ENCODE measurements at places on chromosomes 7 and 10.
A peak's percentile ranks its signal among the peaks of the same experiment; 100 is the strongest.

GRCh38 chr7:68697796-68698280, 900.4 kb upstream of the AUTS2 start:
- H3K4me3 ChIP-seq: no peak overlapping the region
- no peaks in the 10 kb centered on the region for H3K4me1 ChIP-seq
- H3K27ac ChIP-seq: no peak overlapping the region

DNA sequence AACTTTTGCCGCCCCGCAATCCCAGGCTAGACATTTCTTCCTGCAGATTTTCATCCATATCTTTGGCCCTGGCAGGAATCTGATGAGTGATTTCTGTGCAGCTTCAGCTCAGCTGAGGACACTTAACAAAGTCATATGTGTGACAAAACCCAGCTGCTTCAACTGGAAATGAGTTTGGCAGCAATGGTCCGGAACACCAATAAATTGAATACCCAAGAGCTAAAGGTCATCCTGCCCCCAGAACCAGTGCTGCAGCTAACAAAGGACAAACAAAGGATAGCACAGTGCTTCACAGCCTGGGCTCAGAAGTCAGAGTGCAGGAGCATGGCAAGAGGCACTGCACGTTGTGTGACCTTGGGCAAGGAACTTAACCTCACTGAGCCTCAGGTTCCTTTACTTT, 40.0 kb upstream of the TRIL start:
- DNase-seq: no peak
- H3K4me1 ChIP-seq: peaks cover 19% of the 10 kb centered on the region
- H3K27me3 ChIP-seq: no peaks in the 10 kb centered on the region
- H3K27ac ChIP-seq: no peak overlapping the region
- H3K36me3 ChIP-seq: no peaks in the 10 kb centered on the region

DNA sequence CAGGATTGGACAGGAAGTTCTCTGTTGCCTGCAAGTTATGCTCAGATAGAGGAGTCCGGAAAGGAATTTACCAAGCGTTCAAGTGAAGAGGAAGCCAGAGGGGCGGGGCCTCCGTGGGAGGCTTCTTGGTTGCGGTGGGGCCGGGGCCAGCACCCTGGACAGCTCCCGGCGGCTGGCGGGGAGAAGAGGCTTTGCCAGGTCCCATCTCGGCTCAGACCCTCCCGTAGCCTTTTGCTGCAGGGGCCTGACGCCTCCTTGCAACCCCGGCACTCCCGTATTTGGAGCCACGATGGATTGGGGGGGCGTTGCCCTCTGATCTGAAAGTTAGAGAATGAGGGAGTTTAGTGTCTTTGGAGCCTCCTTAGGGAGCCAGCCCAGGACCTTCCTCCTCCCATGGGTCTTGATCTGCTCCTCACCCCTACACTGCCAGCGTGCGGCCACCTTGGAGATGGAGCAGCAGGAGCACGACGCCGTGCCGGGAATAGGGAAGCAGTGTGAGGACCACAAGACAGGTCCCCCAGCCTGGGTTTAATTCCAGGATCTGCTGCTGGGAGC, 3.1 kb upstream of the SLC18A3 start:
- H3K4me1 ChIP-seq: peaks cover 40% of the 10 kb centered on the region
- no peaks in the 10 kb centered on the region for H3K36me3 ChIP-seq
- H3K27ac ChIP-seq: no peak overlapping the region

DNA sequence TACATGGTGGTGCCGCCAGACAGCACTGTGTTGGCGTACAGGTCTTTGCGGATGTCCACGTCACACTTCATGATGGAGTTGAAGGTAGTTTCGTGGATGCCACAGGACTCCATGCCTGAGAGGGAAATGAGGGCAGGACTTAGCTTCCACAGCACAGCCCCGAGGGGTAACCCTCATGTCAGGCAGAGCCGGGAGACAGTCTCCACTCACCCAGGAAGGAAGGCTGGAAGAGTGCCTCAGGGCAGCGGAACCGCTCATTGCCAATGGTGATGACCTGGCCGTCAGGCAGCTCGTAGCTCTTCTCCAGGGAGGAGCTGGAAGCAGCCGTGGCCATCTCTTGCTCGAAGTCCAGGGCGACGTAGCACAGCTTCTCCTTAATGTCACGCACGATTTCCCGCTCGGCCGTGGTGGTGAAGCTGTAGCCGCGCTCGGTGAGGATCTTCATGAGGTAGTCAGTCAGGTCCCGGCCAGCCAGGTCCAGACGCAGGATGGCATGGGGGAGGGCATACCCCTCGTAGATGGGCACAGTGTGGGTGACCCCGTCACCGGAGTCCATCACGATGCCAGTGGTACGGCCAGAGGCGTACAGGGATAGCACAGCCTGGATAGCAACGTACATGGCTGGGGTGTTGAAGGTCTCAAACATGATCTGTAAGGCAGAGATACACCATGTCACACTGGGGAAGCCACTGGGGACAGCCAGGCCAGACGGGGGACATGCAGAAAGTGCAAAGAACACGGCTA, 104.6 kb upstream of the TNRC18 start:
- H3K4me3 ChIP-seq: peak overlapping the region; percentile 68
- DNase-seq: no peak
- peak overlapping the region; percentile 99 for H3K27ac ChIP-seq
- H3K27me3 ChIP-seq: no peaks in the 10 kb centered on the region

GRCh38 chr7:156220078-156220605, 407.9 kb upstream of the SHH start:
- H3K27ac ChIP-seq: no peak overlapping the region
- no peak for DNase-seq
- no peak overlapping the region for H3K4me3 ChIP-seq
- H3K27me3 ChIP-seq: no peaks in the 10 kb centered on the region

GRCh38 chr7:66557214-66558200, 71.2 kb upstream of the KCTD7 start:
- DNase-seq: no peak
- H3K27ac ChIP-seq: no peak overlapping the region
- H3K27me3 ChIP-seq: no peaks in the 10 kb centered on the region

GRCh38 chr7:55548295-55548731, 24.0 kb downstream of the VOPP1 start:
- no peaks in the 10 kb centered on the region for H3K36me3 ChIP-seq
- DNase-seq: no peak
- no peak overlapping the region for H3K4me3 ChIP-seq

GRCh38 chr10:5871596-5871995, 18.1 kb downstream of the ANKRD16 start:
- H3K27ac ChIP-seq: no peak overlapping the region
- no peaks in the 10 kb centered on the region for H3K27me3 ChIP-seq
- H3K4me3 ChIP-seq: no peak overlapping the region
- peaks cover 30% of the 10 kb centered on the region for H3K36me3 ChIP-seq

- H3K27me3 ChIP-seq: no peaks in the 10 kb centered on the region
- H3K36me3 ChIP-seq: no peaks in the 10 kb centered on the region
- H3K4me3 ChIP-seq: no peak overlapping the region
These were observed 123.6 kb upstream of the GDF10 start for GRCh38 chr10:47176206-47176902.

GRCh38 chr7:135558881-135559280, 1.2 kb downstream of the NUP205 start:
- H3K36me3 ChIP-seq: no peaks in the 10 kb centered on the region
- peaks cover 41% of the 10 kb centered on the region for H3K4me1 ChIP-seq
- H3K4me3 ChIP-seq: peak overlapping the region; percentile 73
- H3K27ac ChIP-seq: peak overlapping the region; percentile 96
- no peak for DNase-seq

DNA sequence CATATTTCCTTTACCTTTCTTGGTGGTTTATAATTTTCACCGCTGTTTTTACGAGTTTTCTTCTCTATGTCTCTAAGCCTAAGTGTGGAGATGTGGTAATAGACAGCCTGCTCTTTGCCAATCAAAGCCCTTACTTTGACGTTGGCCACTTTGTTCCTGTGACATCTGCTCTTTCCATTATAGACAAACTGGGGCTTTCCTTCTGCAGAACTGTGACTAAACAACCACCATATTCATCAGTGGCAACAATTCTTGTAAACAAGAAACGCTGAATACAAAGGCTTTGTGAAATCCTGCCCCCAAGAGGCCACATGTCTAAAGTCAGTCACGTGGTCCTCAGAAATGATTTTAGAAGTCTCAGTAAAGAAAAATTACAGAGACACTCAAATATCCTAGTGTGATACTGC, 59.6 kb upstream of the CAPZA2 start:
- DNase-seq: no peak
- H3K27me3 ChIP-seq: no peaks in the 10 kb centered on the region
- H3K4me1 ChIP-seq: no peaks in the 10 kb centered on the region
- H3K36me3 ChIP-seq: no peaks in the 10 kb centered on the region
- no peak overlapping the region for H3K27ac ChIP-seq

DNA sequence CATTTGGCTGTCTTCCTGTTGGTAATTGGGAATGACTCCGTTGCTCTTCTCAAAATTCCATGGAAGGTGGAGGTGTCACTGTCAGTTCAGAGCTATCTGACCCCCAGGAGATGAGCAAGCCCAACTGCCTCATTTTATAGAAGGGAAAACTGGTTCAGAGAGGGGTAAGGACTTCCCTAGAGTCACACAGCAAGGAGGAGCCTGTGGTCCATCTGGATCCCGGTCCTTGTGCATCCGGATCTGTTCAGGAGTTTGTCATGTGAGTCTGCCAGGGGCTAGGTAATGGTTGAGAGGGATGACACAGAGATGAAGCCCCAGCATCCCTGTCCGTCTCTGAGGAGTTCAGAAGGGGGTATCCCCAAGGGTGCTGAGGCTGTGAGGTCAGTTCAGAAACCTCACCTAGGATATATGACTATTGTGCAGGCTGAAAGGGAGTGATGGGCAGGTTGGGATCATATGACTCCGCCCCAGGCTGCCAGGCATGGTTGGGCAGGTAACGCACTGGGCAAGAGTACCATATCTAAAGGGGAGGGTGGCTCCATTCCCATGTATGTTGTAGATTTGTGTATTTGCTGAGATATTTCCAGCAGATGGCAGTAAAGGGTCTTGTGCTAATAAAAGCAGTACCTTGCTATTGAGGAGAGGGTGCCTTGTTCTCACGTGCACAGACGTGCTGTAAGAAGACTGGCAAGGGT, 16.0 kb upstream of the SLC29A3 start:
- H3K4me3 ChIP-seq: no peak overlapping the region
- H3K36me3 ChIP-seq: peaks cover 32% of the 10 kb centered on the region

DNA sequence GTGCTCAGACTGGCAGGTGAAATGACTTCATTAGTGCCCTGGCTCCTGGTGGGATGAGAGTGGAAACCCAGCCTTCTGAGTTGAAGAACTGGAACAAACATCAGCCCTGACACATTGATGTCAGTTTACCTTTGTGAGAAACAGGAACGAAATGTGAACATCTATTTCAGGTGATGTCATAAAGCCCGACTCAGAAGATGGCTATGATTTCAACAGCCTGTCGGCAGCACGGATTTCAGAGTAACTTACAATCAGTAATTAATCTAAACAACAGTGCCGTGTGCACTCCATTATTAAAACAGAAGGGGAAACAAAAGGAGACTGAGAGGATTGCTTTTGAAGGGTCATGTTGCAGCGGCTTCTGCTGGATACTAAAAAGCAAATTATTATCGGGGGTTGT, 243.2 kb downstream of the FRMD4A start:
- no peak overlapping the region for H3K4me3 ChIP-seq
- no peak for DNase-seq
- no peaks in the 10 kb centered on the region for H3K27me3 ChIP-seq
- H3K27ac ChIP-seq: no peak overlapping the region
- peaks cover 8% of the 10 kb centered on the region for H3K4me1 ChIP-seq

- H3K27me3 ChIP-seq: no peaks in the 10 kb centered on the region
- no peaks in the 10 kb centered on the region for H3K4me1 ChIP-seq
- H3K36me3 ChIP-seq: no peaks in the 10 kb centered on the region
- no peak overlapping the region for H3K27ac ChIP-seq
These were observed 253.6 kb upstream of the PHF14 start for GRCh38 chr7:10720042-10720441.

DNA sequence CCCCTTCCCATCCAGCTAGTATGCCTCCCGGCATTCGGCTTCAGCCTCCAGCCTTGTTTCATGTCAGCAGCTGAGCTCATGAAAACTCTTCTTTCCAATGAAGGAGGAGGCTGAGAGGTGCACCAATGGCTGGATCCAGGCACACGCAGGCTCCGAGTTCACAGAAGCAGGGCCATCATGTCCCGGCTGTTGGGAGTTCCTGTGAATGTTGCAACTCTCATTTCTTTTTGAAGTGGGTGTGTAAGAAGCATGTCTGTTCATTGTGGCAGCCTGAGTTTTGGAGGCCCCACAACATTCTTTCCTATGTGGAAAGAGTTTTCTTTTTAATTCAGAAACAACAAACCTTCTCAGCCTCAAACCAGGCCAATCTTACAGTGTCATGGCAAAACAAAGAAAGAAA, 89.7 kb downstream of the PTPRE start:
- no peaks in the 10 kb centered on the region for H3K27me3 ChIP-seq
- no peak for DNase-seq
- no peak overlapping the region for H3K4me3 ChIP-seq
- no peaks in the 10 kb centered on the region for H3K4me1 ChIP-seq
- no peaks in the 10 kb centered on the region for H3K36me3 ChIP-seq
- no peak overlapping the region for H3K27ac ChIP-seq

- no peak overlapping the region for H3K27ac ChIP-seq
- H3K4me1 ChIP-seq: peaks cover 63% of the 10 kb centered on the region
- no peaks in the 10 kb centered on the region for H3K36me3 ChIP-seq
- H3K27me3 ChIP-seq: peaks cover 81% of the 10 kb centered on the region
- peak overlapping the region; percentile 46 for H3K4me3 ChIP-seq
These were observed 5.2 kb upstream of the GATA3 start for GRCh38 chr10:8049045-8049864.

- H3K4me3 ChIP-seq: no peak overlapping the region
- H3K27ac ChIP-seq: no peak overlapping the region
- H3K4me1 ChIP-seq: no peaks in the 10 kb centered on the region
- H3K36me3 ChIP-seq: no peaks in the 10 kb centered on the region
- DNase-seq: no peak
These were observed 243.8 kb upstream of the ETV1 start for GRCh38 chr7:14233076-14233867.

- H3K36me3 ChIP-seq: no peaks in the 10 kb centered on the region
- H3K4me1 ChIP-seq: no peaks in the 10 kb centered on the region
- no peak overlapping the region for H3K27ac ChIP-seq
- no peak overlapping the region for H3K4me3 ChIP-seq
- no peaks in the 10 kb centered on the region for H3K27me3 ChIP-seq
These were observed 24.5 kb upstream of the ACSM6 start for GRCh38 chr10:95169522-95169921.

GRCh38 chr7:116111475-116111874, 80.9 kb upstream of the TFEC start:
- no peak overlapping the region for H3K4me3 ChIP-seq
- no peaks in the 10 kb centered on the region for H3K27me3 ChIP-seq
- no peak for DNase-seq
- H3K27ac ChIP-seq: no peak overlapping the region
- no peaks in the 10 kb centered on the region for H3K4me1 ChIP-seq

DNA sequence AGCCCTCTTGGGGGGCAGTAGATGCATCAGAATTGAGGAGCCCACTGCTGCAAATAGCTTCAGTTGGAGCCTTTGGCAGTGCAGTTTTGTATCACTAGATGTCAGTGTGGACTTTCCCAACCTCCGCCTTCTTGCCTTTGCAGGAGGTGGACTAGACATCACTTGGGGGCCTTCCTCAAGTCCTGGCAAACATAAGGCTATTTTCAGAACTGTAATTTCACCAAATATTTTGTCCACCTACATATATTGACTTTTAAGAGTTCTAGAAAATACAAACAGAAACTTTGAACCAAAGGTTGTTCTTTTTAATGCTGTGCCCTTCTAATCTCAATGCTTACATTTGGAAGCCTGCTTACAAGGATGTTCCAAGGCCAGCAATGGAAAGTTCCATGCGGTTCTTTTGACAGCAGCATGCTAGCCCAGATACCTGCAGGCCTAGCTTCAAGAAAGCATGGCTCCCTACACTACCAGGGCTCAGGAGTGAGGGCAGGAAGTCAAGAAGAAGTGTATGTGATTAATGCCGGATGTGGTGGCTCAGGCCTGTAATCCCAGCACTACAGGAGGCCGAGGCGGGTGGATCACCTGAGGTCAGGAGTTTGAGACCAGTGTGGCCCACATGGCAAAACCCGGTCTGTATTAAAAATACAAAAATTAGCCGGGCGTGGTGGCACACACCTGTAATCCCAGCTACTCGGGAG, 8.0 kb upstream of the ZNRF2 start:
- no peak overlapping the region for H3K4me3 ChIP-seq
- H3K27ac ChIP-seq: no peak overlapping the region
- H3K36me3 ChIP-seq: no peaks in the 10 kb centered on the region
- DNase-seq: no peak

Data from esophagus squamous epithelium (tissue), 5 donors.